ENCODE measurements at places on chromosomes 1 and 21. TPM values are rescaled to one million over a fixed set of nuclear protein-coding genes. Genes with fewer than 3 reads are reported as not detected.

GRCh38 chr1:55539652-55540512, 324.7 kb upstream of the USP24 start:
- no peaks in the 10 kb centered on the region for H3K27me3 ChIP-seq
- no peaks in the 10 kb centered on the region for H3K36me3 ChIP-seq
- peaks cover 4% of the 10 kb centered on the region for H3K4me1 ChIP-seq
- no peak for DNase-seq
- no peak overlapping the region for H3K4me3 ChIP-seq

GRCh38 chr1:110765640-110766335, 91.0 kb upstream of the KCNA3 start:
- DNase-seq = peak; percentile 64
- no peaks in the 10 kb centered on the region for H3K4me1 ChIP-seq
- H3K36me3 ChIP-seq = no peaks in the 10 kb centered on the region
- peaks cover 26% of the 10 kb centered on the region for H3K27me3 ChIP-seq
- H3K4me3 ChIP-seq = no peak overlapping the region

DNA sequence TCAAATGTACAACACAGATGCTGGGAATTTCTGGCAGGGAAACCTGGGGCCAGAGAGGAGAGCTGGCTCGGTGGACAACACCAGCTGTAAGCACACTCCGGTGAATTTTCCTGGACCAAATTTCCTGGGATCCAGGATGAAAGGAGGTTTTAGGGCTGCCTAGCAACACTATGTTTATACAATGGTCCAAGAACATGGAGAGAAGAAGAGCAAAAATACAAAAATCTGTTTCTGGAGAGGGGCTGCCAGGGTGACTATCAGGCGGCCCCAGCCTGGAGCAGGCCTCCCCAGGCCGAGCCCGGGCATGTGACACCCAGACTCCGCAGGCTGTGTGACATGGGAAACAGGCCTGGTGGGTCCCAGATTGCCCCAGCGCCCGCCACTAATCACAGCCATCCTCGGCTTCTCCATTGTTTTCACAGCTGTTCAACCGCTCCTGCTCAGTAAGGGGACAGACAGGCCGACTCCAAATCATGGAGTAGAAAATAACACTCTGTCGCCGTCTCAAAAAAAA, 336.0 kb upstream of the NFIA start:
- no peaks in the 10 kb centered on the region for H3K36me3 ChIP-seq
- peak; percentile 13 for DNase-seq
- no peak overlapping the region for H3K4me3 ChIP-seq
- H3K27me3 ChIP-seq = no peaks in the 10 kb centered on the region
- H3K27ac ChIP-seq = no peak overlapping the region

GRCh38 chr1:17045634-17046333, 8.0 kb downstream of the SDHB start:
- peak overlapping the region; percentile 5 for H3K27ac ChIP-seq
- H3K36me3 ChIP-seq = no peaks in the 10 kb centered on the region
- no peak overlapping the region for H3K4me3 ChIP-seq
- no peaks in the 10 kb centered on the region for H3K27me3 ChIP-seq

Gene PLA2G2A
- not detected for total RNA-seq

GRCh38 chr1:154183046-154183915, 8.6 kb downstream of the TPM3 start:
- peak overlapping the region; percentile 79 for H3K27ac ChIP-seq
- H3K36me3 ChIP-seq = no peaks in the 10 kb centered on the region
- H3K4me1 ChIP-seq = peaks cover 50% of the 10 kb centered on the region
- DNase-seq = peak; percentile 99

DNA sequence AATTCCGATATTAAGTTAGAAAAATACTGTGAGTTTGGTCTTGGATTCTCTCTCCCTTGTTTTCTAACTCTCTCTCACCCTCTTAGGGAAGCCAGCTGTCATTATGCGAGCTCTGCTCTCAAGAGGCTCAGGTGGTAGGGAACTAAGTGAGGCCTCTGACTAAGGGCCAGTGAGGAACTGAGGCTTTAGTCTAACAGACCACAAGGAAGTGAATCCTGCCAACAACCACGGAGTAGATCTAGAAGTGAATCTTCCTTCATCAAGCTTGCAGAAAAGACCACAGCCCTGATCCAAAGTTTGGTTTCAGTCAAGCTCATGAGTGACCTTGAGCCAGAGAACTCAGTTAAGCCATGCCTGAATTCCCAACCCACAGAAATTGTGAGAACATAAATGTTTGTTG, 180.1 kb upstream of the PRMT6 start:
- no peaks in the 10 kb centered on the region for H3K27me3 ChIP-seq
- H3K36me3 ChIP-seq = no peaks in the 10 kb centered on the region
- H3K27ac ChIP-seq = no peak overlapping the region
- no peak for DNase-seq
- H3K4me1 ChIP-seq = no peaks in the 10 kb centered on the region

Gene ITLN2
- total RNA-seq = not detected

Gene RAB42
- total RNA-seq = 2.2 TPM

GRCh38 chr1:99397029-99397428, 132.7 kb downstream of the PLPPR4 start:
- no peaks in the 10 kb centered on the region for H3K4me1 ChIP-seq
- peak; percentile 20 for DNase-seq
- no peaks in the 10 kb centered on the region for H3K36me3 ChIP-seq

Gene S1PR1
- total RNA-seq = 8.7 TPM

Gene FCRLB
- 0.19 TPM for total RNA-seq

- DNase-seq = no peak
- no peaks in the 10 kb centered on the region for H3K4me1 ChIP-seq
- H3K4me3 ChIP-seq = no peak overlapping the region
- H3K27ac ChIP-seq = no peak overlapping the region
- no peaks in the 10 kb centered on the region for H3K27me3 ChIP-seq
Observed at GRCh38 chr1:208756339-208756981, 512.3 kb upstream of the PLXNA2 start.

GRCh38 chr21:26385721-26386120, 187.4 kb downstream of the CYYR1 start:
- no peak overlapping the region for H3K4me3 ChIP-seq
- no peaks in the 10 kb centered on the region for H3K27me3 ChIP-seq

Gene YARS1
- total RNA-seq = 61.5 TPM

DNA sequence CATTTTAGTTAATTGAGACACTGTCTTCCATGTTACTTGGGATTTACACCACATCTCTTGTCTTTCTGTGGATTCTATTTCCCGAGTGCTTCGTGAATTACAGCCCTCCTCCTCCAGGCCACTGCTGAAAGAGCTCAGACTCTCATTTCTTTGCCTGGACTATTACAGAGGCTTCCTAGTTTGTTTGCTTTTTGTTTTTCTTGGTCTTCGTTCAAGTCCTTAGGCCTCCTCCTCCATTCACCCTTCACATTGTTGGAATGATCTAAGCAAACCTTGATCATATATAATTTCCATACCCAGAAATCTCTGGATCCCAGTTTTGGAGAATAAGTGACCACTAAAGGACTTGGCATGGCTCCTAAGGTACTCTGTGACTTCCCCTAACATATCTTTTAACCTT, 94.1 kb downstream of the CNIH3 start:
- DNase-seq = no peak
- no peaks in the 10 kb centered on the region for H3K27me3 ChIP-seq
- no peaks in the 10 kb centered on the region for H3K4me1 ChIP-seq

Gene RGS13
- total RNA-seq = not detected

Gene MROH7
- total RNA-seq = 0.34 TPM

DNA sequence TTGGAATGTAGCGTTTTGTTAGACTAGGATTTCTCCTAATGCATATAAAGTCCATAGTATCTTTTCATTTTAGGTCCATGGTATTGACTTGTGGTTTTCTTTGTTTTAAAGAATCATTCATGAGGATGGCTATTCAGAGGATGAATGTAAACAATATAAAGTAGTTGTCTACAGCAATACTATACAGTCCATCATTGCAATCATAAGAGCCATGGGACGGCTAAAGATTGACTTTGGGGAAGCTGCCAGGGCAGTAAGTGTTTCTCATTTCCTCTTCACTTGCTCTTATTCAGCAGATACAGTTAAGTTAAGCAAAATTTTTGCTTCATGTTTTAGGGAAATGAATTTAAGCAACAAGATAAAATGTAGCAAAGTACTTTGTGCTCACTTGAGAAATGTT, 25.4 kb downstream of the GNAI3 start:
- no peaks in the 10 kb centered on the region for H3K36me3 ChIP-seq
- no peak overlapping the region for H3K4me3 ChIP-seq
- no peaks in the 10 kb centered on the region for H3K27me3 ChIP-seq
- peaks cover 12% of the 10 kb centered on the region for H3K4me1 ChIP-seq
- H3K27ac ChIP-seq = no peak overlapping the region

- H3K27me3 ChIP-seq = peaks cover 27% of the 10 kb centered on the region
- H3K27ac ChIP-seq = no peak overlapping the region
- no peaks in the 10 kb centered on the region for H3K36me3 ChIP-seq
- H3K4me1 ChIP-seq = peaks cover 23% of the 10 kb centered on the region
- DNase-seq = no peak
Observed at GRCh38 chr1:22969304-22969709, 3.4 kb downstream of the LACTBL1 start.

- peaks cover 16% of the 10 kb centered on the region for H3K4me1 ChIP-seq
- H3K27me3 ChIP-seq = no peaks in the 10 kb centered on the region
- no peak overlapping the region for H3K4me3 ChIP-seq
- DNase-seq = no peak
- H3K27ac ChIP-seq = no peak overlapping the region
Observed at GRCh38 chr1:167344112-167344511, 123.4 kb downstream of the POU2F1 start.

Gene GUCA2B
- not detected for total RNA-seq

Gene GBP7
- not detected for total RNA-seq

- H3K4me3 ChIP-seq = no peak overlapping the region
- peaks cover 93% of the 10 kb centered on the region for H3K27me3 ChIP-seq
- no peak for DNase-seq
- H3K27ac ChIP-seq = no peak overlapping the region
Observed at GRCh38 chr1:50982611-50983010, 12.6 kb downstream of the CDKN2C start.

DNA sequence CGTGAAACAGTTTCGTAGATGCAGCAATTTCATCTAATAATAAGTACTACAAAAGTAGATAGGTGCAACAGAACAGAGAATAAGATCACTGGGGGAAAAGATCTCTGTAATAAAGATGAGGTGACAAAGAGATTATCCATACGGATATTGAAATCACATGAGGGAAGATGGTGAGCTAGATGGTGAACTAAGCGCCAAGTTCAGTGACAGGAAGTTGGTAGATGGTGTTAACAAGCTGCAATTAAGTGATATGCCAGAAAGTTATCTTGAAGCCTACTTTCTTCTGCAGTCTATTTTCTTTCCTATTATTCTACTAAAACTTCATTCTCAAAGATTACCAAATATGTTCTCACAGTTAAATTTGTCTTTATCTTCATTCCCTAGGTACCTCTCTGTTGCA, 7.1 kb downstream of the LRIF1 start:
- no peak overlapping the region for H3K27ac ChIP-seq
- H3K27me3 ChIP-seq = no peaks in the 10 kb centered on the region
- H3K36me3 ChIP-seq = no peaks in the 10 kb centered on the region
- DNase-seq = no peak
- H3K4me3 ChIP-seq = no peak overlapping the region

GRCh38 chr21:42855171-42855936, 24.0 kb downstream of the WDR4 start:
- H3K27me3 ChIP-seq = no peaks in the 10 kb centered on the region
- H3K36me3 ChIP-seq = no peaks in the 10 kb centered on the region
- H3K4me1 ChIP-seq = no peaks in the 10 kb centered on the region

GRCh38 chr21:31992391-31992790, 119.6 kb downstream of the HUNK start:
- H3K27me3 ChIP-seq = no peaks in the 10 kb centered on the region
- no peak overlapping the region for H3K27ac ChIP-seq
- H3K36me3 ChIP-seq = no peaks in the 10 kb centered on the region
- DNase-seq = no peak

Gene LEMD1
- total RNA-seq = 79.0 TPM

GRCh38 chr1:65524931-65525265, 104.4 kb downstream of the LEPR start:
- H3K27ac ChIP-seq = no peak overlapping the region
- peaks cover 38% of the 10 kb centered on the region for H3K27me3 ChIP-seq
- DNase-seq = peak; percentile 12
- no peaks in the 10 kb centered on the region for H3K36me3 ChIP-seq

DNA sequence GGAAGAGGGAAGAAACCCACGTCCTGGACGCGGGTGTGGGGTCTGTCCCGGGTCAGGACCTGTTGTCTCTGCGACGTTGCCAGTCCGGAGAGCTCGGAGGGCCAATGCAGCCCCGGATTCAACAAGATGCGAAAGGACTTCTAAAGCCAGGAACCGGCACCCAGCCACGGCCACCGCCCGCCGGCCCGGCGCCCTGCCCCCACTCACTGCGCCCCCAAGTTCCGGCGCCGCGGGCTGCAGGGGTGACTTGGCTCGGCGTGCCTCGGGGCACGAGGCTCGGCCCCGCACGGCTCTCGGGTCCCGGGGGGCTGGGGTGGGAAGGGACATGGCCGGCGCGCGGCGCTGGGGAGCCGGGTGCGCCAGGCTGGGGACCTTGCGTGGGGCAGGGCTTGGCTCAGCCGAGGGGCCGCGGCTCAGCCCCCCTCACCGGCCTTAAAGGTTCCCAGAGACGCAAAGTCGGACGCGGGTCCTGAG, 51.8 kb upstream of the H6PD start:
- DNase-seq = peak; percentile 47
- H3K4me3 ChIP-seq = peak overlapping the region; percentile 65
- peaks cover 8% of the 10 kb centered on the region for H3K4me1 ChIP-seq
- peaks cover 30% of the 10 kb centered on the region for H3K27me3 ChIP-seq
- no peak overlapping the region for H3K27ac ChIP-seq

DNA sequence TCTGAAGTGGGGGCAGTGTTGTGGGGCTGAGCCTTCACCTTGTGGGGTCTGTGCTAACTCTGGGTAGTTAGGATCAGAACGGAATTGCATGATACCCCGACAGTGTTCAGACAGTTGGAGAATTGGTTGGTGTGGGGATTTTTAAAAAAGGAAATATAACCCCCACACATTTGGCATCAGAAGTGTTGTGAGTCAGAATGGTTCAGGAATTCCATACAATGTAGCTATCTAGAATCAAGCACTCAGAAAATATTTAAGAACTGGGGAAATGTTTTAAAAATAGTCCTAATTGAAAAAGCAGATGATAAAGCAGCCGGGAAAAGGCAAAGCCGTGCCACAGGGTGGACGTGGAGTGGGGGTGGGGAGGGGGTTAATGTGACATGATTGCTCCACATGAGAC, 6.5 kb upstream of the S100A7 start:
- no peak for DNase-seq
- H3K4me3 ChIP-seq = no peak overlapping the region
- no peak overlapping the region for H3K27ac ChIP-seq
- no peaks in the 10 kb centered on the region for H3K4me1 ChIP-seq
- H3K27me3 ChIP-seq = peaks cover 11% of the 10 kb centered on the region
- H3K36me3 ChIP-seq = no peaks in the 10 kb centered on the region

Gene PBXIP1
- total RNA-seq = 64.0 TPM

Gene MX2
- total RNA-seq = 3.3 TPM

Measured in neural progenitor cell (in vitro differentiated cells).